ENCODE measurements at places on chromosomes 5 and 9. TPM values are rescaled to one million over a fixed set of nuclear protein-coding genes. Genes with fewer than 3 reads are reported as not detected.
A peak's percentile ranks its signal among the peaks of the same experiment; 100 is the strongest.

DNA sequence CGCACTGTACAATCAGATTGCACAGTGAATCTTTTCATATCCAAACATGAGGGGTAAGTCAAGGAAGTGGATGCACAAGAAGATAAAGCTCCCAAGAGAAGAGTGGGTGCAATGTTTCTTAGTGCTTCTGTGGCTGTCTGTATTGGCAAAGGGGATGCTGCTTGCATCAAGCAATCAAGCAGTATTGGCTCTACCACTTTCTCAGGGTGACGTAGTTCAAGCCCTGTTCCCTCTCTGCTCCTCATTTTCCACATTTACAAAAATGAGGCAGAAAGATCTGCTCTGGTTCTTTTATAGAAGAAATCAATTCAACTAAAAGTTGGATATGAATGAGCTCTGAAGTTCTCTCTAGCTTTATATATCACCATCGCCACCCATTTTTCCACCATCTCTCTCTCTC, 2.3 kb downstream of the TNFSF8 start:
- DNase-seq: no peak
- no peak overlapping the region for H3K4me3 ChIP-seq
- H3K36me3 ChIP-seq: no peaks in the 10 kb centered on the region
- no peak overlapping the region for H3K27ac ChIP-seq
- H3K27me3 ChIP-seq: peaks cover 16% of the 10 kb centered on the region

Gene TMC1
- not detected for total RNA-seq

GRCh38 chr5:146051678-146052077, 53.7 kb downstream of the PLAC8L1 start:
- peak overlapping the region; percentile 3 for H3K27ac ChIP-seq
- H3K27me3 ChIP-seq: no peaks in the 10 kb centered on the region
- no peak overlapping the region for H3K4me3 ChIP-seq

DNA sequence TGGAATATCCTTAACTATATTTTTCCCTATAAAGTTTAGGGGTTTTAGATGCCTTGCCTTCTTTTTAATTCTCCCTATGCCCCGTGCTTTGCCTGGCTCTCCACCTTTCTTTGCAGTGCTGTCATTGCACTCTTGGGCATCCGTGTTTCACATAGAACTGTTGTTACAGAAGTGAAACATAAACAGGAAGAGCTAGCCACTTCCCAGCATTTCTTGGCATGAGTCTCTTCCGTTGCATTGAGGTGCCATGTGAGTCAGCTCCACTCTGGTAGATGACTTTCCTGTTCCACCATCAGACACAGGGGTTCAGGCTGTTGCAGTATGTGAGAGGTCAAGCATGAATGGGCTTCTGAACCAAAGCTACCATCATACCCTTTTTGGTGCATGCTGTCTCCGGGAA, 73.4 kb downstream of the ANGPTL2 start:
- no peak overlapping the region for H3K4me3 ChIP-seq
- peaks cover 8% of the 10 kb centered on the region for H3K4me1 ChIP-seq
- H3K36me3 ChIP-seq: no peaks in the 10 kb centered on the region
- no peaks in the 10 kb centered on the region for H3K27me3 ChIP-seq
- peak overlapping the region; percentile 2 for H3K27ac ChIP-seq

GRCh38 chr9:116939614-116940013, 252.5 kb downstream of the TRIM32 start:
- peaks cover 3% of the 10 kb centered on the region for H3K4me1 ChIP-seq
- no peaks in the 10 kb centered on the region for H3K27me3 ChIP-seq
- no peaks in the 10 kb centered on the region for H3K36me3 ChIP-seq
- no peak overlapping the region for H3K27ac ChIP-seq
- peak; percentile 15 for DNase-seq

Gene IFNB1
- total RNA-seq: 3.2 TPM

Measured in astrocyte (in vitro differentiated cells and primary cell).